ENCODE measurements at places on chromosomes 1 and 21. TPM values are rescaled to one million over a fixed set of nuclear protein-coding genes. Genes with fewer than 3 reads are reported as not detected.

- DNase-seq, result no peak
Measured at GRCh38 chr1:98181036-98181764, 260.4 kb upstream of the DPYD start.

GRCh38 chr1:50110151-50110550, 1.4 kb downstream of the ELAVL4 start:
- DNase-seq, result no peak

The SELENBP1 gene
- 53.6 TPM for polyA plus RNA-seq

- no peak for DNase-seq
Measured at GRCh38 chr1:208593306-208594006, 349.3 kb upstream of the PLXNA2 start.

The CFAP107 gene
- polyA plus RNA-seq, result not detected

Measured in pancreas (tissue), 10 donors.